ENCODE measurements at places on chromosomes 3 and 15. TPM values are rescaled to one million over a fixed set of nuclear protein-coding genes. Genes with fewer than 3 reads are reported as not detected.

DNA sequence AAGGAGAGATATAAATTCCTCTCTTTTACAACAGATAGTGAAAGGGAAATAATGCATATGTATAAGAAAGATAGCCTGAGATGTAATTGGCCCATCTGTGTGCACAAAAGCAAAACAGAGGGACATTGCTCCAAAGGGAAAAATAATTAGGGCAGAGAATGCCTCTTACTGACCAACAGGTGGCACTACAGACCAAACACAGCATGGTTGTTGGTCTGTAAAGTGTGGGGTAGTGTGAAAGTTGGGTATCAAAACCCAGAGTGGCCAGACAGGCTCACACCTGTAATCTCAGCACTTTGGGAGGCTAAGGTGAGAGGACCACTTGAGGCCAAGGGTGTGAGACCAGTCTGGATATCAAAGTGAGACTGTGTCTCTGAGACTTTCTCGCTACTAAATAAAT, 4.5 kb upstream of the TLNRD1 start:
- no peak for DNase-seq
- no peak overlapping the region for H3K27ac ChIP-seq
- no peaks in the 10 kb centered on the region for H3K27me3 ChIP-seq
- H3K4me1 ChIP-seq: peaks cover under 1% of the 10 kb centered on the region
- H3K4me3 ChIP-seq: no peak overlapping the region

DNA sequence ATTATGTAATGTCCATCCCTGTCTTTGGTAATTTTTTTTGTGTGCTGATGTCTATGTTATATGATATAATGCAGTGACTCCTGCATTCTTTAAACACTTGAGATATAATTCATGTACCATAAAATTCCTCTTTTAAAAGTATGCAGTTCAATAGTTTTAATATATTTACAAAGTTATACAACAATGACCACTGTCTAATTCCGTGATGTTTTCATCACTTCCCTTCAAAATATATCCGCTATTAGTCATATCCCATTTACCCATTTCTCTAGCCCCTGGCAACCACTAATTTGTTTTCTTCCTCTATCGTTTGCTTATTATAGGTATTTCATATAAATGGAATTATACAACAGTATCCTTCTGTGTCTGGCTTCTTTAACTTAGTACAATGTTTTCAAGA, 64.9 kb upstream of the SUCLG2 start:
- H3K36me3 ChIP-seq: no peaks in the 10 kb centered on the region
- DNase-seq: no peak
- H3K27me3 ChIP-seq: no peaks in the 10 kb centered on the region
- H3K27ac ChIP-seq: no peak overlapping the region

GRCh38 chr15:27768732-27769475, 330.2 kb downstream of the OCA2 start:
- no peaks in the 10 kb centered on the region for H3K27me3 ChIP-seq
- H3K4me1 ChIP-seq: no peaks in the 10 kb centered on the region
- H3K27ac ChIP-seq: no peak overlapping the region
- H3K4me3 ChIP-seq: no peak overlapping the region
- no peak for DNase-seq
- no peaks in the 10 kb centered on the region for H3K36me3 ChIP-seq

CNTN6 gene
- not detected for total RNA-seq

DNA sequence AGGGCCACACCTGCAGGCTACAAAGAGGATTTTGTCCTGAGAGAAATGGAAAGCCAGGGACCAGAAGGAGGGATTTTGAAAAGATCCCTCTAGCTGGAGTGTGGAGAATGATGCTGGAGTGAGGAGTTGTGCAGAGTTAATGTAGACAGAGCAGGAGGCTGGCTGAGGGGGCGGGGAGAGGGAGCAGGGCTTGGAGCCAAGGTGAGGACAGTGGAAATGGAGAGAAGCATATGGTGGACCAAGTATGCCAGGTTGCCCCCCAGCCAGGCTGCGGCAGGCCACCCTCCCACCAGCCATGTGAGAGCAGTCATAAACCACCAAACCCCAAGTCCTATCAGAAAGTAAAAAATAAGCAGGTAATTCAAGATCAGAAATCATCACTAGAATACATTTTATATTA, 14.7 kb downstream of the RARRES1 start:
- no peaks in the 10 kb centered on the region for H3K36me3 ChIP-seq
- no peak overlapping the region for H3K27ac ChIP-seq
- no peak for DNase-seq
- H3K4me3 ChIP-seq: no peak overlapping the region

DNA sequence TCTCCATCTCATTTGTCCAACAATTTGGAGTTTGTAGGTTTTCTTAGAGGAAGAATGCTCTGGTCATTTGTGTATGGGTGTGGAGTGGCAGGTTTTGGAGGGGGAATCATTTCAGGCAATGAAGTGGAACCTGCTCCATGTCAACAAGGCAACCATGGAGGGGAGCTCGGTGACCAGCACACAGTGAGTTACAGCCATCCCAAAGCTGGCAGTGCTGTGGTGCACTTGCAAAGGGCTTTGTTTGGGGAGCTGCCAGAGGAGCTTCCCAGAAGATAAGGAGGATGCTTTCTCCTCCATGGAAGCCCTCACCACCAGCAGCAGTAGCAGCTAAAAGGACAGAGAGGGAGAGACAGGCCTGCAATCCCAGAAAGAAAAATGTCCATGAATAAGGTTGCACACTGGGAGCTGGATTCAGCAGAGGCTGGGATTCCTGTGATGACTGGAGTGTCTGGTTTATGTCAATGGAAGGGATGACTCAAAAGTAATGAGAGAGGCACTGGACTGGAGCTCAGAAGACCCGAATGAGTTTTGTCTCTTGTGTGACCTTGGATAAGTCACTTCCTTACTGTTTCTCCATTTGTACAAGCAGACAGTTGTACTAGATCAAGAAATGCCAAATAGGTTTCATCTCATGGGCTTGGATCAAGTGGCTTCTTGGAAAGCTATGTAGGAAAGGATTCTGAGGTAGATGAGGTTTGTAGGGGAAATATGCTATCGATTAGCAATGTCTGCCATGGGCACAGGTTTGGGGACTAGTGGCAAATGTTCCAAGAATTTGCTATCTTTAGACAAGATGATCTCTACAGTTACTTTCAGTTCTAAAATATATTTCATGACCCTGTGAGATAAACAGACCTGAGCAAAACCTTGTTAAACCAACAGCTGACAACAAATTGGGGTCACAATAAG, 27.2 kb upstream of the UBE2Q2 start:
- no peaks in the 10 kb centered on the region for H3K36me3 ChIP-seq
- H3K27me3 ChIP-seq: no peaks in the 10 kb centered on the region
- H3K4me3 ChIP-seq: no peak overlapping the region
- no peaks in the 10 kb centered on the region for H3K4me1 ChIP-seq
- no peak for DNase-seq

PRTG gene
- total RNA-seq: 6.1 TPM

All from ovary (tissue), 10 donors.